Activated naive CD4-positive, alpha-beta T cell treated with anti-CD3 and anti-CD28 coated beads for 36 hours (primary cell): ENCODE measurements at places on chromosomes 11 and 22. TPM values are rescaled to one million over a fixed set of nuclear protein-coding genes. Genes with fewer than 3 reads are reported as not detected.

Gene SLC22A8
- not detected for total RNA-seq

Gene DKK3
- total RNA-seq = not detected

Gene CBX7
- 24.1 TPM for total RNA-seq

GRCh38 chr11:76151556-76152085, 54.7 kb downstream of the WNT11 start:
- no peak for DNase-seq

GRCh38 chr11:35766651-35767050, 104.1 kb downstream of the TRIM44 start:
- no peak for DNase-seq
